ENCODE measurements at places on chromosomes 12 and 14.

DNA sequence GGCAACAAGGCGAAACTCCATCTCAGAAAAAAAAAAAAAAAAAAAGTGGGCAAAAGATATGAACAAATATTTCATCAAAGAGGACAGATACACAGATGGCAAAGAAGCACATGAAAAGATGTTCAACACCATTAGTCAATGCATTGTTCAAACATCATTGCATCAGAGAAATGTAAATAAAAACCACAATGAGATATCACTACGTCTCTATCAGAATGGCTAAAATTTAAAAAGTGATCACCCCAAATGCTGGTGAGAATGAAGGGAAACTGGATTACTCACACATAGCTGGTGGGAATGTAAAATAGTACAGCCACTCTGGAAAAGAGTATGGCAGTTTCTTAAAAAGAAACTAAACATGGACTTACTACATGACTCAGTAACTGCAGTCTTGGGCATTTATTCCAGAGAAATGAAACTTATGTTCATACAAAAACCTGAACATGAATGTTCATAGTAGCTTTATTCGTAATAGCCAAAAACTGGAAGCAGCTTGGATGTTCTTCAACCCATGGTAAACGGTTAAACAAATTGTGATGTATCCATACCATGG lies 3.6 kb downstream of the L2HGDH start:
- DNase-seq = no peak

- DNase-seq = no peak
Measured at GRCh38 chr14:71714225-71714624, 218.0 kb upstream of the RGS6 start.

GRCh38 chr14:32186248-32186647 lies 15.6 kb upstream of the RNU6-7 start:
- no peak for DNase-seq

DNA sequence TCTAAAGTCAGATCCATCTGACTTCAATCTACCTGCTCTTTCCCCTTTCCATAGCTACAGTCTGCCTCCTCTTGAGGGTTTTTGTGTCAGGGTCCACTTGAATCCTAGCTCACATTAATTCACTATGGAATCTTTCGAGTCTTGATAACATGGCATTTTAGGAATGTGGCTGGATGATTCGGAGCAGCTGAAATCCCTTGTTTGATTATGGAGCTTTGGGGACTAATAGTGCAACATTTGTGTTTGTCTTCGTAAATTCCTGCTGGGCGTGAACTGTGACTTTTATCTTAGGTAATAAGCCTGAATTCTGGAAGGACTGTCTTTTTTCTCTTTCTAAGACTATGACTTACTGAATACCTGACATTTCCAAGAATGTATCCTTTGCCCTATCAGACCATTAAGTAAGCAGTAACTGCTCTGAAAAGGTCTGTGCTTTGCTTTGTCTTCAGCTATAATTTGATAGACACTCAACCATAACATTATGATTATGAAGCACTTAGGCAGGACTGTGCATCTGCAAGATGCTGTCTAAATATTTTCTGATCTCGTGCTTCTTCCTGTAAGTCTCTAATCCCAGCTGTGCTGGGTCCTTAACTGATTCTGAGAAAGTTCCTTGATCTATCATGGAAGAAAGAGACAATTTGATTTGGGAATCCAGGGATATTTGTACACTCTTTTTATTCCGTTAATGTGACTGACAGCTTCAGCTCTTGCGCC lies 19.0 kb upstream of the PELI2 start:
- no peak for DNase-seq

DNA sequence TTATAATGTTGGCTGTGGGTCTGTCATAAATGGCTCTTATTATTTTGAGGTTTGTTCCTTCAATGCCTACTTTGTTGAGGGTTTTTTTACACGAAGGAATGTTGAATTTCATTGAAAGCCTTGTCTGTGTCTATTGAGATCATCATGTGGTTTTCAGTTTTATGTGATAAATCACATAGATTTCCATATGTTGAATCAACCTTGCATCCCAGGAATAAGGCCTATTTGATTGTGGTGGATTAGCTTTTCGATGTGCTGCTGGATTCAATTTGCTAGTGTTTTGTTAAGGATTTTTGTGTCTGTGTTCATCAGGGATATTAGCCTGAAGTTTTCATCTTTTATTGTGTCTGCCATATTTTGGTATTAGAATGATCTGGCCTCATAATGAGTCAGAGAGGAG lies 27.6 kb downstream of the SLC2A13 start:
- DNase-seq = no peak
